ENCODE measurements at places on chromosomes 4 and X.
A peak's percentile ranks its signal among the peaks of the same experiment; 100 is the strongest.

DNA sequence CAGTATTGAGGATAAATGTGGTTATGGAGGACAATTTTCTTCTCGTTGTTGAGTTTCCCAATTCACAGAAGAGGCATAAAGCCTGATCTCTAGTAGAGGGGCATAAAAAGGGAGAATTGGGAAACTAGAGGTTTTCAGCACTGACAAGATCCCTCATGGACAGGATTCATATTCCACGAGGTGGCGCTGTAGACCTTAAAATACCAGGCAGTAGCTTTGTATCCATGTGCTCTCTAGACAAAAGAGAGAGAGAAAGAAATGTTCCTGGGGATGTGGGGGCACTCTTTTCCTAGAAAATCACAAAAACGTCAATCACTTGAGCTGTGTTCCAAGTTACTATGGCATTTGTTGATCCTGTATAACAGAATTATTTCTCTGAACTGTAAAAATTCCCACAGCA lies 128.3 kb downstream of the MAGEE1 start:
- no peak for DNase-seq

GRCh38 chrX:1658071-1658491 lies 43.2 kb downstream of the ASMT start:
- no peak for DNase-seq

DNA sequence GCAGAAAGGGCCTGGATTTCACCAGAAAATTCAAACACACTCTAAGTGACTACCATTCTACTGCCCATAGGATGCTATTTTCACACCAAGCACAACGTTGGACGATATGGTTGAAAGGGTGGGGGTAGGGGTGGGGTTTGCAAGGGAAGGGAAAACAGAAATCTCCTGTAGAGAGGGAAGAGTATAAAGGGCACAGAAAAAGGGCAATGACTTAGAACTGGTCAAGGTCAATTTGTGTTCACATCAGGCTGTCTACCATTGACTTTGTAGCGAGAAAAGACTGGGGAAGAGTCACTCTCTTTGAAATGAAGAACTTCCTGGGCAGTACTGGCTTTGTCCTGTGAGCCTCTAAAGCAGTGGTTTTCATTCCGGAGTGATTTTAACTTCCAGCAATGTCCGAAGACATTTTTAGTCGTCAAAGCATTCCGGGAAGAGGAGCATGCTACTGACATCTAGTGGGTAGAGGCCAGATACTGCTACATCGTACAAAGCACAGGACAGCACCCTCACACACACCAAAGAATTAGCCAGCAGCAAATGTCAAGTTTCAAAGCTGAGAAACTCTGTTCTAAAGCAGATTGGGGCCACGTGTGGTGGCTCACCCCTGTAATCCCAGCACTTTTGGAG lies 48.4 kb upstream of the SLC7A3 start:
- DNase-seq = peak; percentile 5

DNA sequence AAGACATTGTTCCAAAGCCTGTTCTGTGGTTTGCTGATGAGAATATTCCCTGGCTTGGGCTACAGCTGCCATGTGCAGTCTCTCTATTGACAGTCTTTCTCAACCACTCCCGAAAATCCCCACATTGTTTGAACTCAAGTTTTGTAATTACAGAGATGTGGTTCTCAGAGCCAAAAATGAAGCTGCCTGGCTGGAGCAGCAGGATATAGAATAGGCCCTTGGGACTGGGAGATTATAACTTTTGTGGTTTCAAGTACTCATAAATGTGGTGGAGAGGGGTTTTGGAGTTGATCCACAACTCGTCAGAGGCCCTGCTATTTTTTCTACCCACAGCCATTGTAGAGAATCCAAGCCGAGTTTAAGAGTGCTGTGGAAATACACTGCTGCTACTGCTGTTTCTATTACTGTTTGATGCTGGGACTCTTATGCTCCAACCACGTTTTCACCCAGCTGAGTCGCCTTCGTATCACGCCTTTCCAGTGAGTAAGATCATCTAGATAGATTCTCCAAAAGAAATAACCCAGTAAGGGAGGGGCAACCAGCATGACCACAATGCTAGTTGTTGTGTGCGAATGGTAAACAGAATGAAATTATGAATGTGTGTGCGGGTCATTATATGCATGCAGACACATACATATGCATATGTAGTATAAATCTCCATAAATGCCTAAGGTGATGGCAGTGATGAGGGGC lies 57.1 kb upstream of the ATXN3L start:
- peak; percentile 93 for DNase-seq

- no peak for DNase-seq
Measured at GRCh38 chr4:41425650-41426049, 112.3 kb upstream of the LIMCH1 start.
